Keratinocyte (primary cell): ENCODE measurements at places on chromosomes 5 and 9. TPM values are rescaled to one million over a fixed set of nuclear protein-coding genes. Genes with fewer than 3 reads are reported as not detected.

GRCh38 chr9:32606811-32607210, 28.7 kb downstream of the TAF1L start:
- no peak for DNase-seq
- H3K36me3 ChIP-seq: no peaks in the 10 kb centered on the region
- no peaks in the 10 kb centered on the region for H3K27me3 ChIP-seq
- H3K4me3 ChIP-seq: no peak overlapping the region
- no peak overlapping the region for H3K27ac ChIP-seq

DNA sequence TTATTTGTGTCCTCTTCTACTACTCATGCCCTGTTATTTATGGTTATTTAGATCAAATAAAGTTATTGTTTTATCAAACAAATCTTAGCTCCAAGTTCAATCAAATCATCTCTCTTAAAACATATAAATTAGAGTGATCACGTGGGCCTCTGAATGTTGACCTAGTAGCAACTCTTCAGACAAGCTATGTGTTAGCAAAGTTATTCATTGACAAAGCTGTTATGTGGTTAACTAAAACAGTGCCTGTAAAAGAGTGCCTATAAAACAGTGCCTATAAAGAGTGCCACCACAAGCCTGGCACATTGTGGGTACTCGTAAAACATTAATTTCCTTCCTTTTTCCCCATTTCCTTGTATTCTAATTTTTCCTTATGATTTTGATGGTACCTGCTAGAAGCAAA, 421.9 kb downstream of the HCN1 start:
- no peak overlapping the region for H3K27ac ChIP-seq
- H3K27me3 ChIP-seq: no peaks in the 10 kb centered on the region
- H3K36me3 ChIP-seq: no peaks in the 10 kb centered on the region
- no peak overlapping the region for H3K4me3 ChIP-seq

- no peak for DNase-seq
- H3K4me1 ChIP-seq: peaks cover 4% of the 10 kb centered on the region
- H3K36me3 ChIP-seq: no peaks in the 10 kb centered on the region
- H3K4me3 ChIP-seq: no peak overlapping the region
- H3K27ac ChIP-seq: no peak overlapping the region
These were observed 10.4 kb downstream of the KIF12 start for GRCh38 chr9:114088571-114089170.

- no peak overlapping the region for H3K27ac ChIP-seq
- H3K27me3 ChIP-seq: no peaks in the 10 kb centered on the region
- H3K36me3 ChIP-seq: no peaks in the 10 kb centered on the region
These were observed 134.9 kb downstream of the HMHB1 start for GRCh38 chr5:143946837-143947236.

- H3K27ac ChIP-seq: no peak overlapping the region
- no peak overlapping the region for H3K4me3 ChIP-seq
- no peaks in the 10 kb centered on the region for H3K27me3 ChIP-seq
- H3K36me3 ChIP-seq: no peaks in the 10 kb centered on the region
These were observed 316.5 kb downstream of the ICE1 start for GRCh38 chr5:5738797-5739489.

GRCh38 chr5:150640311-150641005, at the start of gene SYNPO:
Gene SYNPO (plus strand): TSS chr5:150640660. CDS start chr5:150648276, 7,616 bp downstream.
- no peaks in the 10 kb centered on the region for H3K27me3 ChIP-seq
- H3K4me3 ChIP-seq: peak within 1 kb of the TSS; percentile 49
- H3K4me1 ChIP-seq: peaks cover 94% of the 10 kb centered on the region

- peaks cover 4% of the 10 kb centered on the region for H3K27me3 ChIP-seq
- DNase-seq: no peak
- no peak overlapping the region for H3K4me3 ChIP-seq
- H3K36me3 ChIP-seq: no peaks in the 10 kb centered on the region
- H3K4me1 ChIP-seq: no peaks in the 10 kb centered on the region
These were observed 94.6 kb upstream of the PTCH1 start for GRCh38 chr9:95611354-95611753.

- no peak overlapping the region for H3K27ac ChIP-seq
- H3K4me1 ChIP-seq: peaks cover 10% of the 10 kb centered on the region
- no peak overlapping the region for H3K4me3 ChIP-seq
- no peak for DNase-seq
- no peaks in the 10 kb centered on the region for H3K27me3 ChIP-seq
- H3K36me3 ChIP-seq: no peaks in the 10 kb centered on the region
These were observed 14.1 kb downstream of the UBE2D2 start for GRCh38 chr5:139575313-139575646.

- H3K4me1 ChIP-seq: peaks cover 8% of the 10 kb centered on the region
- no peaks in the 10 kb centered on the region for H3K36me3 ChIP-seq
- no peak overlapping the region for H3K4me3 ChIP-seq
- DNase-seq: no peak
- H3K27ac ChIP-seq: no peak overlapping the region
These were observed 214.4 kb downstream of the NXNL2 start for GRCh38 chr9:88749420-88749819.

- DNase-seq: no peak
- no peaks in the 10 kb centered on the region for H3K36me3 ChIP-seq
- H3K4me3 ChIP-seq: no peak overlapping the region
- no peak overlapping the region for H3K27ac ChIP-seq
These were observed 398.2 kb downstream of the NFIB start for GRCh38 chr9:13915591-13916301.

DNA sequence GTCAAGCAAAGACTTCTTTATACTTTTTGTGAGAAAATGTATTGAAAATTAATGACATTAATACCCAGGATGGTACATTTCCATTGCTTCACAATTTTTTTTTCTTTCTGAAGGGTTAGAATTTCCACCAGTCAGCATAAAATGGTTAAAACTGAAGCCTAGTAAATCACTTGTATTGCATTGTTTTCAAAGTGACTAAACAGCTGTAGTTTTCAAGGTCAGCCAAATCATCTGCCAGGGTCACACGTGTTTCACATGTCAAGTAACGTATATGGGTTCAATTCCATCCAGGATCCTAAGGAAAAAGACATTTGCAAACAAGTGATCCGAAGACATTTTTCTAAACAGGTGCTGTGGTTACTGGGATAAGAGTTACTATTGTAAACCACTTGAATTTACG, 574.2 kb downstream of the RAB3C start:
- no peak overlapping the region for H3K27ac ChIP-seq
- no peaks in the 10 kb centered on the region for H3K36me3 ChIP-seq
- H3K27me3 ChIP-seq: no peaks in the 10 kb centered on the region
- DNase-seq: no peak
- no peaks in the 10 kb centered on the region for H3K4me1 ChIP-seq

- no peak for DNase-seq
- no peak overlapping the region for H3K27ac ChIP-seq
- H3K4me3 ChIP-seq: no peak overlapping the region
- no peaks in the 10 kb centered on the region for H3K36me3 ChIP-seq
These were observed 66.7 kb upstream of the PHF24 start for GRCh38 chr9:34891386-34891785.

DNA sequence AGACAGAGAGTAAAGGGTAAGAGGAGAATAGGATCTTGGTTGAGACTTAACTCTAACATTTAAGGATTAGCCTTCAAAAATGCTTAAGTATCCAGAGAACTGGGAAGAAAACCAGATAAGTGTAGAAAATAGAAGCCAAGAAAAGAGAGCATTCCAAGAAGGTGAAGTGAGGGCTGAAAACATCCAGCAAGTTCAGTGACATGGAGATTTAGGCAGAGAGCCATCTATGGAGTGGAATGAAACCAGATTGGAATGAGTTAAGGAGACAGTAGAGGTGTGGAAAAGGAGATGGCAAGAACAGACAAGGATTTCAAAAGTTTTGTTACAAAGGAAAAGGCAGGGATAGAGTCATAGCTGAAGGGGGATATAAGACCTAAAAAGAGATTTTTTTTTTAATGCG, 188.1 kb downstream of the TRPM3 start:
- no peaks in the 10 kb centered on the region for H3K4me1 ChIP-seq
- H3K27ac ChIP-seq: no peak overlapping the region
- H3K27me3 ChIP-seq: no peaks in the 10 kb centered on the region
- DNase-seq: no peak

GRCh38 chr9:123399803-123400378, 43.9 kb downstream of the CRB2 start:
- no peak for DNase-seq
- H3K36me3 ChIP-seq: no peaks in the 10 kb centered on the region
- H3K27me3 ChIP-seq: no peaks in the 10 kb centered on the region
- H3K4me3 ChIP-seq: no peak overlapping the region
- no peaks in the 10 kb centered on the region for H3K4me1 ChIP-seq
- H3K27ac ChIP-seq: no peak overlapping the region

DNA sequence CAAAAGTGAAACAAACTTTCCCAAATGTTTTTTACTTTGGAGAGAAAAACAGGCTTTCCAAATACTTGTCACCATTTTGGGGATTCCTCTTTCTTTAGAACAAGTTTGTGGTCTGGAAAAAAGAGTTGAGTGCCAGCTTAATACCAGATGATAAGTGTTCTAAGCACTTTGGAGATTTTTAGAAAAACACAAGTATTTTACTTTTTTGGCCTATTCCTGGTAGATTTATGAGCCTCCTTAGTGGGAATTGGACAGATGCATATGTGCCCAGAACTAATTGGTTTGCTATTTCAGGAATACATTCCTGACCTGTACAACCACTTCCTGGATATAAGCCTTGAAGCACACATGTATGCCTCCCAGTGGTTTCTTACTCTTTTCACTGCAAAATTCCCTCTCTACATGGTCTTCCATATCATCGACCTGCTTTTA, 40.5 kb downstream of the GPR21 start:
- no peaks in the 10 kb centered on the region for H3K4me1 ChIP-seq
- H3K36me3 ChIP-seq: peaks cover 4% of the 10 kb centered on the region
- no peak overlapping the region for H3K27ac ChIP-seq
- no peak overlapping the region for H3K4me3 ChIP-seq

GRCh38 chr5:142512043-142513042, 173.5 kb downstream of the FGF1 start:
- peak; percentile 4 for DNase-seq
- H3K36me3 ChIP-seq: no peaks in the 10 kb centered on the region
- H3K27ac ChIP-seq: no peak overlapping the region
- no peaks in the 10 kb centered on the region for H3K27me3 ChIP-seq

GRCh38 chr5:14109041-14109747, 33.9 kb upstream of the TRIO start:
- DNase-seq: peak; percentile 58
- peak overlapping the region; percentile 66 for H3K27ac ChIP-seq
- peaks cover 32% of the 10 kb centered on the region for H3K4me1 ChIP-seq
- H3K27me3 ChIP-seq: no peaks in the 10 kb centered on the region
- H3K36me3 ChIP-seq: no peaks in the 10 kb centered on the region

DNA sequence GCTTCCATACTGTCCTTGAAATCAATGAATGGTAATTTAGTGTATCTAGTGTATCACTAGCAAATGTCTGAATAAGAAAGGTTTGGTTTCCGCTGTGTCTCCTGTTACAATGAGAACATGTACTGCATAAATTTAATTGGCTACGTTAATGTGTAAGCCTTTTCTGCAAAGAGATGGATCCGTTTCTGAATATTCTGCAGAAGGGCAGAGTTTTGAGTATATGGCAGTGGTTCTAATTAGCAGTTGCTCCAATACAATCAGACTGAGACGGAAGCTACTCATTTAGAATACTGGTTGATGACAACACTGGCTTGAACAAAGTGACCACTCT, 555 bp upstream of the PCDHGC4 start:
- no peak for DNase-seq
- H3K4me3 ChIP-seq: peak overlapping the region; percentile 2
- H3K27me3 ChIP-seq: no peaks in the 10 kb centered on the region
- no peak overlapping the region for H3K27ac ChIP-seq
- peaks cover 4% of the 10 kb centered on the region for H3K36me3 ChIP-seq

- H3K27me3 ChIP-seq: no peaks in the 10 kb centered on the region
- no peak overlapping the region for H3K4me3 ChIP-seq
- no peaks in the 10 kb centered on the region for H3K36me3 ChIP-seq
- no peak for DNase-seq
- no peaks in the 10 kb centered on the region for H3K4me1 ChIP-seq
These were observed 463.9 kb downstream of the ANXA1 start for GRCh38 chr9:73615557-73615956.

DNA sequence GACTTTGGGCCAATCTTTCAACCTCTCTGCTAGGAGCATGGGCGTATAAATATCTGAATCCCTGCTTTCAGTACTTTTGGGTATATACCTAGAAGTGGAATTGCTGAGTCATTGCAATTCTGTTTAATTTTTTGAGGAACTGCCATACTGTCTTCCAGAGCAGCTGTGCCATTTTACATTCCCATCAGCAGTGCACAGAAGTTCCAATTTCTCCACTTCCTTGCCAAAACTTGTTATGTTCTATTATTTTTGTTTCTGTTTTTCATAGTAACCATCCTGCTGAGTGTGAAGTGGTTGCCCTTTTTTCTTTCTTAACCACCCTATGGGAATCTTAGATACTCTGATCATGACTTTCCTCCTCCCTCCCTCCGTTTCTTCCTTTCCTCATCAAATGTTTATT, 11.1 kb upstream of the CCIN start:
- H3K36me3 ChIP-seq: no peaks in the 10 kb centered on the region
- H3K27me3 ChIP-seq: no peaks in the 10 kb centered on the region
- no peak for DNase-seq
- no peak overlapping the region for H3K4me3 ChIP-seq
- no peak overlapping the region for H3K27ac ChIP-seq

CYSRT1 gene
- polyA plus RNA-seq: 0.80 to 1.8 TPM (median 1.2 TPM) in 3 replicates

ORM2 gene
- not detected in 3 replicates for polyA plus RNA-seq

CCL27 gene
- polyA plus RNA-seq: 0.46 to 1.1 TPM (median 1.1 TPM) in 3 replicates

PLPP7 gene
- polyA plus RNA-seq: not detected in 3 replicates

PCDHGB6 gene
- 0.19 to 0.30 TPM (median 0.23 TPM) in 3 replicates for polyA plus RNA-seq

GFM2 gene
- 31.5 to 55.4 TPM (median 48.7 TPM) in 3 replicates for polyA plus RNA-seq

PCDHB12 gene
- 0.03 TPM in 1 of 3 replicates, not detected in the others for polyA plus RNA-seq

PRXL2C gene
- 4.2 to 10.1 TPM (median 8.6 TPM) in 3 replicates for polyA plus RNA-seq
